Thoracic aorta (tissue), 2 donors: ENCODE measurements at places on chromosomes 12 and 14. TPM values are rescaled to one million over a fixed set of nuclear protein-coding genes. Genes with fewer than 3 reads are reported as not detected.

The KRT83 gene
- not detected for total RNA-seq

GRCh38 chr14:93712079-93712837 lies 76.0 kb downstream of the PRIMA1 start:
- H3K27me3 ChIP-seq = no peaks in the 10 kb centered on the region
- no peak for DNase-seq
- H3K4me1 ChIP-seq = no peaks in the 10 kb centered on the region

- H3K27ac ChIP-seq = no peak overlapping the region
- no peaks in the 10 kb centered on the region for H3K27me3 ChIP-seq
- H3K36me3 ChIP-seq = no peaks in the 10 kb centered on the region
Observed at GRCh38 chr12:27771481-27772327, 8.3 kb upstream of the KLHL42 start.

DNA sequence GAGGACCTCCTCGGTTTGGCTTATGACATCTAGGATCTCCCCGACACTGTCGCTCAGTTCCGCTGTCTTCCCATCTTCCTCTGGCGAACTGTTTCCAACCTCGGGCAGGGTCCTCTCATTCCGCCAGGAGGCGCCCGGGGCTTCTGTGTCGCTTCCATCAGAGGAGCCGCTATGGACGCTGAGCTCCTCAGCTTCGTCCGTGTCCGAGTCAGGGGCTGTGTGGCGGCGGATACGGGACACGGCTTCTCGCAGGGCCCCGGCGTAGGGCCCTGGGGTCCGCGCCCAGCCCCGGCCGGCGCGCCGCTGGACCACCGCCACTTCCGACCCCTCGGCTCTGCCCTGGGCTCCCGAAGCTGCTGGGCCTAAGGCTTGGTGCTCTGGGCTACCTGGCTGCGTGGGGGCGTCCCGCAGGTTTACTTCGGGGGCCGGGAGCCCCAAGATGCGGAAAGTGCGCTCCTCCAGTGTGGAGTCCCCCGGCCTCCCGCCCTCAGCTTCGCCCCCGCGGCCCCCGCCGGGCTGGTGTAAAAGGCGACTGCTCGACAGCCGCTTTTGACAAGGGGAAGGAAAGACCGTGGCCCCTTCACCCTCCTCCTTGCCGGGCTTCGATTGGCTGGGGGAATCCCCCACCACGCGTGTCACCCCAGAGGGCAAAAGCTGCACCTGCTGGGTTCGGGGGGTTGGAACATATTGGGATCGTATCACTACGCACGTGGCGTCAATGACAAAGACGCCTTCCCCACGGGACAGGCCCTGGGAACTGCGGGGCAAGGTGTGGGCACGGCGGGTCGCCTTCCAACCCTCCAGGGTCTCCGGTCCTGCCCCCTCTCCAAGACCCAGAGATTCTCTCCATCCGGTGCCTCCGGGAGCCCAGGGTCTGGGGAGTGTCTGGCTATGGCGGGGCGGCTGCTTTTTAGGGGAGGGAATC lies 2.1 kb downstream of the DDN start:
- no peak overlapping the region for H3K27ac ChIP-seq
- no peak for DNase-seq
- no peaks in the 10 kb centered on the region for H3K36me3 ChIP-seq
- H3K4me1 ChIP-seq = peaks cover 28% of the 10 kb centered on the region

GRCh38 chr14:93748208-93749075 lies 39.8 kb downstream of the PRIMA1 start:
- peaks cover 10% of the 10 kb centered on the region for H3K4me1 ChIP-seq
- H3K36me3 ChIP-seq = no peaks in the 10 kb centered on the region
- no peak overlapping the region for H3K27ac ChIP-seq
- no peaks in the 10 kb centered on the region for H3K27me3 ChIP-seq

DNA sequence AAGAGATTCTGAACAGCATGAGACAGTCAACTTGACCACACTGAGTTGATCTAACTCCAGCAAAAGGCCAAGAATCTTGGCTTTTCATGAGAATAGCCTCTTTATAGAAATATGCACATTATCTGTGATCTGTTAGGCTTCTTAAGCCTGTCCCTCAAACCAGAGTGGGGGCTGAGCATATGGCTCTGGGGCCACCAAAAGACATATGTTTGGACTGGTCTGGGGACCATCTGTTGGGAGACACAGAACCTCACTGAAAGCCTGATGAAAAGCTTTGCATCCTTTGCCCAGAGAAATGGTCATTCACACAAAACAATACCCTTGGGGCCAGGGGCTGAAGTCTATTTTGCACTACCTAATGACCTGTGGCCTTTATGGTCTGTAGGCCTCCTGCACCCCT lies 165.3 kb upstream of the PRMT8 start:
- H3K4me3 ChIP-seq = no peak overlapping the region
- no peaks in the 10 kb centered on the region for H3K4me1 ChIP-seq
- H3K27me3 ChIP-seq = no peaks in the 10 kb centered on the region
- no peaks in the 10 kb centered on the region for H3K36me3 ChIP-seq
- DNase-seq = no peak

- H3K4me3 ChIP-seq = no peak overlapping the region
- no peaks in the 10 kb centered on the region for H3K36me3 ChIP-seq
- H3K4me1 ChIP-seq = no peaks in the 10 kb centered on the region
- no peak for DNase-seq
- no peak overlapping the region for H3K27ac ChIP-seq
Observed at GRCh38 chr12:75765170-75766059, 254.0 kb upstream of the KRR1 start.

- H3K4me3 ChIP-seq = no peak overlapping the region
- no peaks in the 10 kb centered on the region for H3K4me1 ChIP-seq
- no peaks in the 10 kb centered on the region for H3K36me3 ChIP-seq
Observed at GRCh38 chr14:53596853-53597525, 359.6 kb downstream of the BMP4 start.
